ENCODE measurements at places on chromosomes 7 and 10. TPM values are rescaled to one million over a fixed set of nuclear protein-coding genes. Genes with fewer than 3 reads are reported as not detected.

Gene HACD1
- total RNA-seq = 27.9 TPM

Gene SEMA3D
- total RNA-seq = 20.4 TPM

Gene GRK5
- 47.0 TPM for total RNA-seq

Gene IFIT1
- 2.2 TPM for total RNA-seq

Gene FZD1
- total RNA-seq = 6.0 TPM
